ENCODE measurements at places on chromosomes 7 and 10.

DNA sequence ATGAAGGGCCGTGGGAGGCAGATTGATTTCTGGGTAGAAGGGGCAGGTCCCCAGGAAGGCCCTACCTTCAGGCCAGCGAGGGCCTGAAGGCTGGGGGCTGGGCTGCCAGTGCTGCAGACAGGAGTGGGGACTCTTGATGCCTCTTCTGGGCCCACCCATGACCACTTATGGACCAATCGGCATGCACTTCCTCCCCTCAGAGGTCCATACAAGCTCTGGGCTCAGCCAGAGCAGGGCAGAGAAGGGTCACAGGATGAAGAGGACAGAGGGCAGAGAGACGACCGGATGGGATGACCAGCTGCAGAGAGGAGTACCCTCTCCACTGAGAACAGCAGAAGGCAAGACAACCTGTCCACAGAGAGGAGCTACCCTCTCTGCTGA, 120.1 kb downstream of the DYNC2I1 start:
- DNase-seq: no peak

DNA sequence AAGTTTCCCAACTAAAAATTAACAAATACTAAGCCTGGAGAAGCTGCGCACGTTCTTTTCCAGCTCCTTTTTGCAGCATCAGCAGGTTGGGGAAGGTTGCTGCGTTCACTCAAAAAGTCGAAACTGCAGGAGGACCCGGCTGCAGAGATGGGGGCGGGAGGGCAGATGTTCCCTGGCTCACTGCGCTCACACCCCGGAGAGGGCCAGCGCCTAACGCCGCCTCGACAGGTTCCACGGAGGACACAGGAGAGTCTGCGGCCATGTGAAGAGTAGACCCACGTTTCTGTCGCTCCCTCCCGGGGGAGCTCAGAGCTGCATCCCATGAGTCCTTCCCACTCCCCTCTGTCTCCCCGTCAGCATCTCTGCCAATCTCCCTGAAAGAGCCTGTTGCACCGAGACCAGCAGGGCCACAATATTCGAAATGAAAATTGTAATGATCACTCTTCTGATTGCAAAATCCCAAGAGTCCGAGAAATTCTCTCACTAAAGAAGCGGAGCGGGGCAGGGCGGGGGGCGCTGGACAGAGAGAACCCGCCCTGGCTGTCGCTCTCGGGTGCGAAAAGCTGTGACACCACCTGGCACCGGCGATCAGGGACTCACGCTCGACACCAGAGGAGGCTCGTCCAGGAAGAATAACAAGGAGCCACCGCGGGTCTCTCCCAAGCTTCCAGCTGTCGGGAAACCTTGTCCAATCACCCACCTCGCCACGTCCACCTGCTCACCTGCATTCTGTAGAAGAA, 131.5 kb upstream of the PFKP start:
- no peak for DNase-seq

DNA sequence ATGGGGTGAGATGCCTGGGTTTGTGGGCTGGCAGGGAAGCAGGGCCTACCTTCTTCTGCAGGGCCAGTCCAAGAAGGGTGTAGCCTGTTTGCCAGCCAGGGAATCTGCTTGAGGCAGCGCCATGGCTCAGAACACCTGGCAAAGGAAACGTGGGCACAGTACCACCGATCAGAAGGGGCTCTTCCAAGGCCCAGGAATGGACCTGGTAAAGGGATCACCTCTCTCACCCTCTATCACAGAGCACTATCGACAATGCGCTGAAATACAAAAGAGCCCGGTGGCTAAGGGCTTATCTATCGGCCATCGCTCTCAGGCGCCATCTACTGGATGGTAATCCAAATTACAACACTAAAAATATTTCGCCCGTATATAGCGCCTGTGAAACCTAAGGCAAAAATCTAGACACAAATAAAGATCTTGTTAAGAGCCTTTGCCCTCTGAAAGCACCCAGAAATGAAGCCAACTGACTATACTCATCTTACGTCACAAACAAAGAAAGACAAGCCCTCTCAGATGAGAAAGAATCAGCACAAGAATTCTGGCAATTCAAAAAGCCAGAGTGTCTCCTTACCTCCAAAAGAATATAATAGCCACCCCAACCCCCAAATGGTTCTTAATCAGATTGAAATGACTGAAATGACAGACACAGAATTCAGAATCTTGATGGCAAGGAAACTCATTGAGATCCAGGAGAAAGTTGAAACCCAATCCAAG, 217.8 kb upstream of the HPS1 start:
- no peak for DNase-seq

GRCh38 chr10:70740406-70741288, 44.5 kb downstream of the TBATA start:
- no peak for DNase-seq

- DNase-seq: no peak
These were observed 205.8 kb upstream of the DKK1 start for GRCh38 chr10:52108236-52108635.

GRCh38 chr7:148941598-148942275, 57.6 kb upstream of the EZH2 start:
- DNase-seq: no peak

DNA sequence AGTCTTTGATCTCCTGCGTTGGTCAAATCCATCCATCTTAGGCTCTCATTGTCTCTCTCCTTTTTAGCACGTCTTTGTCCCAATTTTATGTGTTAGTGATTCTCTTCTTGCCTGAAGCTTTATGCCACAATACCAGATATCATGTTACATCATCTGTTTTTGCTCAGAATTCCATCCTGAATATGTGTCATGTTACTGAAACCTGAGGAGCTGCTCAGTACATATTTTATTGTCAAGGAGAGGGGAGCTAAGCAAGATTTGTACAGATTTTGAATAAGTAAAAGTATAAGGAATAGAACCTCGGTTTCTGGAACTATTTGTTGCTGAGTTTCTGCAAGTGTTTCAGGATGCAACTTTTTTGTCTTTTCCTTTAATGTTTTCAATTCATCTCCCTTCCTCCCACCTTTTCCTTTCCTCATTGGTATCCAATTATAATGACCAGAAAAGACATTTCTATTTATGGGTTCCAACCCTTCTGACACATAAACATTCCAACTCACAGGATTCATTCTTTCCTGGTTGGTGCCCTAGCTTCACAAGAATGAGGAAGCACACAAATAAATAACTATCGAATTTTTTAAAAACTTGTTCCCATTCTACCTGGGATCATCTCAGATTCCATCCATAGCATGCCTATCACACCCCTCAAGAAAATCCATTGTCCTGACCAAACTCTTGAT, 291.8 kb downstream of the CRPPA start:
- no peak for DNase-seq

DNA sequence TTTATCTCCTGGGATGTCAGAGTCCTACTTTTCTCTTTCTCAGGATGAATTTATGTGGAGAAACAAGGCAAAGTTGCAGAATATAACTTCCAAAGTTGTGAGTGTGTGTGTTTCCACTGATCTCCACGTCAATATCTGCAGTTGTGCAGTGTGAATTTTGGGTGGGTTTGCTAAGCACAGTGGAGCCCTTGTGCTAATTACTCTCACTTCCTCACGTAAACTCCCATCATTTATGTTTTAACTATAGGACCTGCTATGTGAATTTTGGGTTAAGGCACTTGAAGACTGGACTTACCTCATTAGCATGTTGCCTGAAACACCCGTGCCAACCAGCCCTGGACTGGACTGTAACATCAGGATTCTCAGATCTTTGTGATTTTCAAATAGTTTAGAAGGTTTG, 51.9 kb upstream of the NPVF start:
- no peak for DNase-seq

DNA sequence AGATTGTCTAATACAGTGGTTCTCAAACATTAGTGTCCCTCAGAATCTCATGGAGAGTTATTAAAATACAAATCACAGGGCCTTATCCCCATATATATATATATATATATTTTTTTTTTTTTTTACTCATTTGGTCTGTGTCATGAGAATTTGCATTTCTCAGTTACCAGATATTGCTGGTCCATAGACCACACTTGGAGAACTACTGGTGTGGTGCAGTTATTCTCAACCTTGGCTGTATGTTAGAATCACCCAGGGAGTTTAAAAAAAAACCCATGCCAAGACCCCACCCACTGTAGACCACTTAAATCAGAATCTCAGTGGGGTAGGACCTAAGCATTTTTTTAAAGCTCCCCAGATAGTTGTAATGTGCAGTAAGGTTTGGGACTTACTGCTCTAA, 179.9 kb downstream of the AUTS2 start:
- no peak for DNase-seq

- no peak for DNase-seq
These were observed 49.7 kb downstream of the CCDC71L start for GRCh38 chr7:106610996-106611886.

DNA sequence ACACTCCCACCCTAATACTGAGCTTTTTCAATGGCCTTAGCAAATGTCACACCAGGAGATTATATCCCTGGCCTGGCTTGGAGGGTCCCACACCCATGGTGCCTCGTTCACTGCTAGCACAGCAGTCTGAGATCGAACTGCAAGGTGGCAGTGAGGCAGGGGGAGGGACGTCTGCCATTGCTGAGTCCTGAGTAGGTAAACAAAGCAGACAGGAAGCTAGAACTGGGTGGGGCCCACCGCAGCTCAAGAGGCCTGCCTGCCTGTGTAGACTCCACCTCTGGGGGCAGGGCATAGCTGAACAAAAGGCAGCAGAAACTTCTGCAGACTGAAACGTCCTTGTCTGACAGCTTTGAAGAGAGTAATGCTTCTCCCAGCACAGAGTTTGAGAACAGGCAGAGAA, 338.9 kb upstream of the MBL2 start:
- no peak for DNase-seq

GRCh38 chr10:122237331-122237990, 33.6 kb upstream of the BTBD16 start:
- no peak for DNase-seq

GRCh38 chr10:7704071-7705016, 1.2 kb downstream of the ITIH2 start:
- DNase-seq: no peak

GRCh38 chr7:45982907-45983719, 62.0 kb upstream of the IGFBP3 start:
- no peak for DNase-seq

GRCh38 chr7:111364413-111364812, 197.9 kb downstream of the IMMP2L start:
- DNase-seq: no peak

- no peak for DNase-seq
These were observed 39.3 kb downstream of the FAM13C start for GRCh38 chr10:59323036-59323459.

DNA sequence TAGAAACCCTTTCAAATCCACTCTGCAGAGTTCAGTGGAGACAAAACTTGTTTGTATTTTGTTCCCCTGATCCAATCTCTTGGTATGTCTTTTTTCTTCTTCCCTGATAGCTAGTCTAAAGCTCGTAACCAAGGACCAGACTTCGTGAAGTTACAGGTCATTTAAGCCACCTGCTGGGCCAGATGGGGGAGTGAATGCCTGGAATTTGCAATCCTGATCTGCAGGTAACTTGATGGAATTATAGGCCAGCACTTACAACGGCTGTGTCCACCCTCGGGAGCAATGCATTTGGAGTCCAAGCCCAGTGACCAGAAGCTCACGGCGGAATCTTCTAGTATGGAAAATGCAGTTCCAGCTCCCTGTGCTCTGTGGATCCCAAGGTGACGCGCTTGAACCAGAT, 566.9 kb downstream of the TCERG1L start:
- DNase-seq: no peak

- DNase-seq: peak; percentile 69
These were observed 40.8 kb upstream of the PFKFB3 start for GRCh38 chr10:6161921-6162320.

GRCh38 chr7:22442187-22442881, 57.7 kb downstream of the STEAP1B start:
- DNase-seq: no peak

DNA sequence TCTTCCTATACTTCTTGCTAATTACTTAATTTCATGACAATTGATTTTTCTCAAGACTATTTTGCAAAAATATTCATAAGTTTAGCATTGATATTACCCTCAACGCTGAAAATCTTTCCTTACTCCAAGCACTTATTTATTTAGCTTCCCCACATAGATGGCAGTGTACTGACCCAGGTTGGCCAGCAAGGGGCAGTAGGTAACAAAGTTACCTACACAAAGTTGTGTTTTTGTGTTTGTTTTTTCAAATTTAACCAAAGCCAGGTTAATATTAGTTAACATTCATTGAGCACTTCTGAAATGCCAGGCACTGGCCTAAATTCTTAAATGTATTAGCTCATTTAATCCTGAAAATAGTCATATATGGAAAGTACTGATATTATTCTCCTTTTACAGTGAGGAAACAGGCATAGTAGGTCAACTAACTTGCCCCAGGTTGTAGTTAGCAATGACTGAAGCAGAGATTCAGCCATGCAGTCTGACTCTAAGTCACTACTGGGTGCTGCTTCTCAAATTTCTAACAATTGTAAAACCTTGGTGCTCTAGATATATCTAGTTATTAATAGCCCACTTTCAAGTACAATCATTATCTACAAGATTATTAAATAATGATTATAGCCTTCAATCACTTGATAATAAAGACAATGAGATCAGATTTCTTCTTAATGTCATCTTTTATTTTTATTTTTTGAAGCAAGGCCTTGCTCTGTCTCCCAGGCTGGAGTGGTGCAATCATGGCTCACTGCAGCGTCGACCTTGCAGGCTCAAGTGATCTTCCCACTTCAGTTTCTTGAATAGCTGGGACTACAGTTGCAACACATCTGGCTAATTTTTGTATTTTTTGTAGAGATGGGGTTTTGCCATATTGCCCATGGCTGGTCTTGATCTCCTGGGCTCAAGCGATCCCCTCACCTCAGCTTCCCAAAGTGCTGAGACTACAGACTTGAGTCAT, 5.8 kb upstream of the GGCT start:
- peak; percentile 2 for DNase-seq

DNA sequence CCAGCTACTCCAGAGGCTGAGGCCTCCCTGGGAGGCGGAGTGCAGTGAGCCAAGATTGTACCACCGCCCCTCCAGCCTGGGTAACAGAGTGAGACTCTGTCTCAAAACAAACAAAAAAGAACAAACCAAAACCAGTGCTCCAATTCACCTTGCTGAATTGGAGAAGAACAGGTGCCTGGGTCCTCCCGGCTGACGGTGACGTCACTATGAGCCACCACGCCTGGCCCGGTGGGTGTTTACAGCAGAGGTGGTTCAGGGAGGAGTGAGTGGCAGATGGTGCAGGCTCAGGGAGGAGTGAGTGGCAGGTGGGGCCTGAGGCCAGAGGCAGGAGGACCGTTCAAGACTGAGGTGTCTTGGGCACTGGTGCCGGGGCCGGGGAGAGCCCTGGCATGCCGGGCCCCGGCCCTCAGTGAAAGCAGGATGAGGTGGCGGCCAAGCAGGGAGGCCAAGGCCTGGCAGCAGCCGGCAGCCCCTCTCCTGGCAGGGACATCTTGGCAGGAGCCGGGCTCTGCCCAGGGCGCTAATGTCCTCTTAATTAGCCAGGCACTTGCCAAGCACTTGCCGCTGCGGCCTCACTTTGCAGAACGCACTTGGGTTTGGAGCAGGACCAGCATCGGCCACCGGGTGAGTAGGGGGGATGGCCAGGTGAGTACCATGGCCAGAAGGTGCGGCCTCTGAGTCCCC, 162.8 kb upstream of the TNRC18 start:
- no peak for DNase-seq

DNA sequence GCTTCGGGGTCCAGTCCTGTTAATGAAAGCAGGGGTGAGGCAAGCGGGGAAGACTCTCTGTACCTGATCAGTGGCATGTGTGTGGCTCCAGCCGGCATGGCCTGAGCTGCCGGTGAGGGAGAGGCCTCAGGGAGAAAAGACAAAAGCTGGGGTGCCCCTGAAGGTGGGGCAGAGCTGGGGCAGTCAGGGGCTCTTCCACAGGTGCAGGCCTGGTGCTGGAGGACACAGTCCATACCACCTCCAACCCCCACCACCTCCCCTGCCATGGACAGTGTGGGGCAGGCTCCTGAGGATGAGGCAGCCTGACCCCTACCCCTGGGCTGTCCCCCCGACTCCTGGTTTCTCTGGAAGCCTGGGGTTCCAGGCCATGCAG, 129.5 kb downstream of the LHPP start:
- no peak for DNase-seq

All from hippocampal formation (tissue), 2 donors.